NCI-H2029 treated with DMSO at 0.1 percent for 48 hours (cell line): ENCODE measurements at places on chromosomes 2 and 18.

DNA sequence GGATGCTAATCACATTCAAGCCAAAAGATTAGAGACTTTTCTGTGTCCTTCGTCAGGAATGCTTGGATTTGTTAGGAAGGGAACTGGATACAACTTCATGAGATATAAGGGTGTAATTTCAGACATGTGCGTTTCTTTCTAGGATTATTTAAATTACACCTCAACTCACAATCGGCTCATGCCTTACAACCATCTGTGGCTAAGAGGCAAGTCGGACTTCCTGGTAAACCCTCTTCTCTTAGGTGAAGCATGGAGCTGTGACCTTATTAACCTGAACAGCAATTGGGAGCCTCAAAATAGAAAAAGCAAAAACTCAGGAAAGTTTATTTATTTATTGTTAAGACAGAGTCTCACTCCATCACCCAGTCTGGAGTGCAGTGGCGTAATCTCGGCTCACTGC is 61.8 kb downstream of the SEMA4F start:
- DNase-seq: no peak

DNA sequence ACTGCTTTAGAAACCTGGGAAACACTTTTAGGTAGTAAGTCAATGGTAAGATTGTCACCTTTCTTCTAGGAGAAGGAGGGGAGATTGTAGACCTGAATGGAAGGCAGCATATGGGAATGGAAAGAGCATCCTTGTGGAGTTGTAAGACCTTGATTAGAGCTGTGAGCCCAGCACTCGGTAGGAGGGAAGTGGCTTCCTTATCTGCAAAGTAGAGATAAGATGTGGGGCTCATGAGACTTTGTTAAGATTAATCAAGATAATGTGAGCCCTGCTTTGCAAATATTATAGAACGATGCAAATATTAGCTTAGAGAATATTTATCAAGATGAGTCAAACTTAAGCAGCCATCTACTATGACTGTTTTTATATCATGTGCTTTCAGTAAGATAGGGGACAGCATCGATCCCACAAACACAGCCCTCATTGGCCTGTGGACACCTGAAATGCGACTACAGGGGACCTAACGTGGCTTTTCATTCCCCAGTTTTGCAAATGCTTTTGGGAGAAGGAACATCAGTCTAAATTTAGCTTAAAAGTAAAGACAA is 243.7 kb downstream of the LTBP1 start:
- DNase-seq: no peak

- no peak for DNase-seq
These were observed 566 bp downstream of the GATA6 start for GRCh38 chr18:22169889-22170420.

GRCh38 chr2:25309402-25309801 is 32.3 kb downstream of the DNMT3A start:
- no peak for DNase-seq

DNA sequence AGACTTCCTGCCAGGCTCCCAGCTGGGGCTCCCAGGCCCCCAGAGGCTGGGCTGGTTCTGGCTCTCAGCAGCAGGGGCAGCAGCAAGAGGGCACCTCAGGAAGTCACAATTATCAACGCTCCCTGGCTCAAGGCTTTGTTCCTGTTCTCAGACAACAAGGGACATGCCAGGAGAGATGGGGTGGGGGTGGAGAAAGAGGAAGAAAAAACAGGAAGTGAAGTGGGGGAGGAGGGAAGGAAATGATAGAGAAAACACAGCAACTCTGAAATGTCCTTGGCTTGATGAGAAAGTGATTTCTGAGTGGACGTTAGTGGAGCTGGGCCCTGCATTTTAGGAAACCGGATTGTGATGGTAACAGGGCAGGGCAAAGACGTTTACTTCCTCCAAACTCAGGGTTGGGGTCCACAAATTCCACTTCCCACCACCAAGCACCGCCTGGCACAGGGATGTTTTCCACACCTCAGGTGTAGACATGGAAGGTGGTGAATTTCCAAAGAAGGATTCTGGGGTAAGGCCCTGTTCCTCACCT is 40.4 kb downstream of the CYRIA start:
- no peak for DNase-seq

GRCh38 chr2:100246163-100247145 is 75.8 kb downstream of the LONRF2 start:
- no peak for DNase-seq

GRCh38 chr2:67660871-67661270 is 263.7 kb downstream of the ETAA1 start:
- DNase-seq: no peak
